ENCODE measurements at places on chromosomes 6 and 20.
A peak's percentile ranks its signal among the peaks of the same experiment; 100 is the strongest.

DNA sequence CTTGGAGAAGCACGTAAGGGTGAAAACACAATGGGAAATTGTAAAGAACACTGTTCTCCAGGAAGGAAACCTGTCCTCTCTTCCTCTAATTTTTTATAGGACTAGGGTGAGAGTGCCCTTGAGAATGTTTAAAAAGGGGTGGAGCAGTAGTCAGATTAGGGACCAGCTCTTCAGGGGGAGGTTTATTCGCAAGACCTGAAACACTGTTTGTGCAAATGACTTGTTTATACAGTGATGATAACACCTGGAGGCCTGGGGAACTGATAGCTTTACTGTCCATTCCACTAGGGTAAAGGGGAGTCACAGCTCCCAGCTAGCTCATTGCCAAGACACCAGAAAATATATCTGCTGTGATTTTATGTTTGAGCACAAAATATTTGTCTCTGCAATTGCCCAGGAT is 8.1 kb upstream of the FUT9 start:
- DNase-seq = no peak

DNA sequence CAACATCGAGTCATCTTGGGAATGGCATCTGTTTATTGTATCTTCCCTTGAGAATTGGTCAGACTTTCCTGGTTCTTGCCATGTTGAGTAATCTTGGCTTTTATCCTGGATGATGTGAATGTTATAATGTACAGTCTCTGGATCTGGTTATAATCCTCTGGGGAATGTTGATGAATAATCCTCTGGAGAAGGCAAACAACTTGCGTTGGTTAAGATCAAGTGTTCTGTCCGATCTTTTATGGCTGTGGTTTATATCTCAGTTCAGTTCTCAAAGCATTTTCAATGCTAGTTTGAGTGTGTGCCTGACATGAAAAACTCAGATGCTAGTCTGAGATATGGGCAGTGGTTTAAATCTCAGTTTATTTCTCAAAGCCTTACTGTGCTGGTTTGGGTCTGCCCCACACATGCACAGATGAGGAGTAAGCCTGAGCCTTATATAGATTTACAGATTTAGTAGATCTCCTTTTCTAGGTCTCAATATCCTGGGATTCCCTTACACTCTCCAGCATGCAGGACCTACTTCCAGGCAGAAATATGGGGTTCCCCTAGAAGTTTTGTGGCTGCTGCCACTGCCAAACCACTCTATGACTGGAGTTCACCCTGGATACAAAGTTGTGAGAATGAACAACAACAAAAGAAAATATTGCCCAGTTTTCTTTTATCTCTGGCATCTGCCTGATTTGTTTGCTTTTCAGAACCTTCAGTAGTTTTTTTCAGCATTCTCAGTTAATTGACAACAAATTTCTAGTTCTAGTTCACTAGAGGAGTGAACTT is 191.8 kb upstream of the MAN1A1 start:
- DNase-seq = no peak

DNA sequence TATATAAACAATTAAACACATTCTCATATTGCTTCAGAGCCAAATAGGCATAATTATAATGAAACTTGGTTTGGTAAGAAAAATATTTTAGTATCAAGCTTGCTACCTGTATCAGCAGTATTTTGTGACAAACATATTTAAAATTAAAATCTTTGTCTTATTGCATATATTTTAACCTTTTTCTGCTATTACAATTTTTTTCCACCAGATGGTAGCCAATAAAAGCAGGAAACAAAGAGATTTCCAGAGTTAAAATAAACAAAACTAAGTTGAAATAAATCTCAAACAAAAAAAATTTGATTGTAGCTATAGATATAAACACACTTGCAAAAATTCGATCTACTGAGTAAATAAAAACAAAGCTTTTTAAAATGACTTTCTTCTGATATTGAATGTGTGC is 491.3 kb upstream of the GJE1 start:
- no peak for DNase-seq

- DNase-seq = no peak
Measured at GRCh38 chr6:27541212-27541932, 68.5 kb upstream of the ZNF184 start.

- DNase-seq = no peak
Measured at GRCh38 chr6:127347178-127347577, 3.8 kb upstream of the ECHDC1 start.

- DNase-seq = no peak
Measured at GRCh38 chr6:109323241-109323640, 59.0 kb downstream of the CD164 start.

GRCh38 chr20:47406849-47407682 is 50.6 kb upstream of the ZMYND8 start:
- no peak for DNase-seq

DNA sequence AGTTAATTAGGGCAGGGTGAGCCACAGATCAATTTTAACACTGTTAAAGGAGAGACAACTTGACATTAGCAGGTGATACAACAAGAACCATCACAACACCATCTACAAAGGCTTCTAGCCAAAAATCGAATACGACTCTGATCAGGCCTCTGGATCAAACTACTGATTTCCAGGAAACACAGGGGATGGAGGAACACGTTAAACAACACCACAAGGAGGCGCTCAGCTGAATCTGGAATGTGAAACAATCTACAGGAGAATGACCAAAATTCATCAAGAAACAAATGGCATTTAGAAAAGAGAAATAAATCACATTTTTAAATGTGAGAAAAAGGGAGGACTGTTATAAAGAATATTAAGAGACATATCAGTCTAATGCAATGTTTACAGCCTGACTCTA is 13.5 kb upstream of the MAFB start:
- DNase-seq = no peak

DNA sequence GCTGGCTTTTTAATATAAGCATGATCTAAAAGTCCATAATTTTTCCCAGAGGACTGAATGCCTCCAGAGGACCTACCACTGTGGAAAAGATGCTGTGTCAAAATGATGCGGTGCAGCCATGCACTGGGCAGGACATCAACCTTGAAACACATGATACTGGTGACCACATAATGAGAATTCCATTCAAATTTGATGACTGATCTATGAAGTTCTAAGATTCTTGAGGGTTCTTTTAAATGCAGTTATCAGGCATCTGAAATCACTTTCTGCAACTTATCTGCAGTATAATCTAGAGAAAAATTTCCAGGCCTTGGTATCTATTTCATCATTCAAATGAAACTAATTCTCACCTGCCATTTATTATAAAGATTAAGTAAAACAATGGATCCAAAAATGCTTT is 15.0 kb upstream of the MARCKS start:
- DNase-seq = no peak

DNA sequence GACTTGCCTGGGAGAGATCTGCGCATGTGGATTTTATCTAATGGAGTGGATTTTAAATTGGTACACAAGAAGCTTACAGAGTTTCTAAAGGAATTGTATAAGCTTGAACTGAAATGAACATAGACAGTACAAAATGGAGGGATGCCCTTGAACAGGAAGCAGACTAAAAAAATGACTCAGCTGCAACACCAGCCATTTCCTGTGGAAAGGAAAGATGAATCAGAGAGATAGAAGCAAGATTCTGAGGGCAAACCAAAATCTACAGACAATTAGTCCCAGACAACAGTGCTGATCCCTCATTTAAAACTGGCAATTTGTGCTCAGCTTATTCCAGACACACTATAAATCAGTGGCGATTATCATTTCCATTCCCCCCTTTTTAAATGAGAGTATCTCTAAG is 114.6 kb upstream of the TCF21 start:
- DNase-seq = no peak

- DNase-seq = no peak
Measured at GRCh38 chr6:149035766-149036165, 281.7 kb upstream of the TAB2 start.

DNA sequence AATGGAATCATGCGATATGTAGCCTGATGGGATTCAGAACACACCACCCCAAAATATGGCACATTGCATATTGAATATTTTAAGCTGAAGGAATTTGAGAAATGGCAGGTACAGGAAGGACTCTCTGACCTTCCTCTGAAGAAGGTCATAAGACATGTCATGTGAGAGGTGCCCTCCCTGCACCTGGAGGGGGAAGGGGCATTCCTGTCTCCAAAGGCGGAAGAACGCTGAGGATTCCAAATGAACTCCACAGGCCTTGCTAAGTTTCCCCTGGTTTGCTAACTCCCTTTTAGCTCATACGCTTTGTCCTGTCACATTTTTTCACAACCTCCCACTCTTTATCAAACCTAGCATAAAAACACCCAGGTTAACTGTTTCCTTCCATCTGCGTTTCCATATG is 347.8 kb downstream of the CDKAL1 start:
- DNase-seq = no peak

GRCh38 chr6:39137245-39137644 is 22.3 kb upstream of the SAYSD1 start:
- no peak for DNase-seq

- DNase-seq = no peak
Measured at GRCh38 chr20:57175397-57176010, 90.9 kb downstream of the BMP7 start.

DNA sequence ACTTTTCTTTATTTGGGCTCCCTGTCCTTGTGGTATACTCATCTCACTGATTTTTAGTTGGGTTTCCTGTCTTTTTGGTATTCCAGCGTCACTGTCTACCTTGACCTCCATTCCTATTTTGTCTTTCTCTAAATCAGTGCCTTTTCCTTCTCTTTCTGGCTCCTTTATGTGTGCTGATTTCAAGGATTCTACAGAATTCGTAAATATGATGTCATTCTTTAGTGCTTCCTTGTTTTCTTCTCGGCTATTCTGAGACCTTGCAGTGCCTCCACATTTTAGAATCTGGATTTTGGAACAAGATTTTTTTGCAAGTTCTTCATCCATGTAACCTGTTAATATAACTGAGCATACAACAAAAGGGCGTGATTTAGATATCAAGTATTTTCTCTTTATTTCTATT is 69.8 kb upstream of the NOTCH4 start:
- DNase-seq = no peak

DNA sequence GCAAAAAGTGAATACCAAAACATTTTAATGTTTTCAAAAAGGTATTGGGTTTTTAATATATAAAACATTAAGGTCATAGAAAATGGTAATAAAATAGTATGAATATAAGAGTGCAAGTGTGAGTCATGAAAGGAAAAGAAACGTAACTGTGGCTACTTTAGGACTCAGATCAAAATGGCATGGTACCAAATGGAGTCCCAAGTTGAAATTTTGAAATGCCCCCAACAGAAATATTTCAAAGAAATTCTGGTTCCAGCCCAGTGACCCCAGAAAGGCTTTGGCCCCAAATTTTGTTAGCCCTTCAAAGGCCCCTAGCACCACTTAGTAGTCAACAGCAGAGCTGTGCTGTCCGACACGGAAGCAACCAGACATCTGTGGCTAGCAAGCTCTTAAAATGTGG is 6.0 kb downstream of the COL12A1 start:
- no peak for DNase-seq

DNA sequence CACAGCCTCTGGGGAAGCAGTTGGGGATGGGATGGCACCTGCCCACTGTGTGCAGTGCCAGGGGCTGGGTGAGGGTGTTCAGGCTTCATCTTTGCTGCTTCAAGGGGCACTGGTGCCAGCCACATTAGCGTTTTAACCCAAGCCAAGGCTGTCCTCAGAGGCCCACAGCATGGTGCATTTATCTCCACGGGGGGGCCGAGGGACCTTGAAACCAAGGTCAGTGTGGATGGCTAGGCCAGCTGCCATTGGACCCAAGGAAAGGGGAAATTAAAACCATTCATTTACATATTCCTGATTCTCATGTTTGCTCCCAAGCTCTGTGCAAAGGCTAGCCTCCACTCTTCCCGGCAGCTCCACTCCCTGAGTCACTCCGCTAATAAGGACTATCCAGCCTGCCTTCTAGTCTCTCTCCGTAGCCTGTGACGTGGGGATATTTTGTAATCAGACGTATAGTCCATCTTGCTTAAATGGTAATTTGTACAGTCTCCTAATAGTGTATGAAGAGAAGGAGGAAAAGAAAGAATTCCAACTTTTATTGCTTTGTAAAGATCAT is 197.1 kb downstream of the CDH4 start:
- peak; percentile 19 for DNase-seq

DNA sequence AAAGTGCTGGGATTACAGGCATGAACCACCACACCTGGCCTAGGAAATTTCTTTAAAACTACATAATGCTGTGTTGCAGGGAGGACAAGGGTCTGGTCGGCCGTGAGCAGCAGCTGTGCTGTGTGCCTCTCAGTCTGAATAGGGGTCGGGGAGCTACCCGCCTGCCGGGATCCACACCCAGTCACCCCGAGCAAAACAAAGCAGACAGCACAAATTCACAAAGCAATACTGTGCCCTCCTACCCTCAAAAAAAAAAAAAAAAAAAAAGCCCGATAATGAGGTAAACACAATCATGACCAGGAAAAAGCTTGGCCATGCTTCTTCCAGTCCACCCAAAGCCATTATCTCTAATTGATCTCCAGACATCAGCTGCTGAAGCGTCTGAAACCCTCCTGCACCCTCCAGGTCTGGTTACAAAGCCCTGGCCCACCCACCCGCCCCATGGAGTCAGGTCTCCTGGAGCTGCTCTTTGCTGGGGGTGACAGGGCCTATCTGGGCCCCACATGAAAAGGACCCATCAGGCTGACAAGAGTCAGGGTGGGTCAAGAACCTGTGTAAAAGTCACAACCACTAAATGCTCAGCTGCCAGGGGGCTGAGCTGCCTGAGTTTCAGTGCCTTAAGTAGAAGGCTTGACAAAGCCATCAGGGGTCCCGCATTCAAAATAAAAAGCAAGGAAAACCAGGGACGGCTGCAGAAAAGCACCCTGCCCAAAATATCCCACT is 88.2 kb downstream of the NOL4L start:
- DNase-seq = no peak

DNA sequence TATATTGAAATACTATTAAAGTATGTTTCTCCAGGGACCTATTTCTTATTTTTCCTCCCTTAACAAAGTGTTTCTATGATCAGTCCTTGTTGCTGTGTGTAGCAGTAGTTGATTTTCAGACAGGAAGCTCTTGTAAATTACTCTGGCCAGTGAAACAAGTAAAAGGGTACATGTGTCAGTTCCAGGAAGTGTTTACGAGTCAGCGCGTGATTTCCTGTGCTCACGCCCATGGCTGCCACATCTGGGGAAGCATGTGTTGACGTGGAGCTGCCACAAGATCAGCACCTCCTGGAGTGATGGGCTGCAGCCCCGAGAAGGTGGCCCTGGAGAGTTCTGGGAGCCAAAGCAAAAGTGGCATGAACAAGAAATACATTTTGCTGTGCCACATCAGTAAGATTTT is 38.6 kb upstream of the GGTLC1 start:
- no peak for DNase-seq

DNA sequence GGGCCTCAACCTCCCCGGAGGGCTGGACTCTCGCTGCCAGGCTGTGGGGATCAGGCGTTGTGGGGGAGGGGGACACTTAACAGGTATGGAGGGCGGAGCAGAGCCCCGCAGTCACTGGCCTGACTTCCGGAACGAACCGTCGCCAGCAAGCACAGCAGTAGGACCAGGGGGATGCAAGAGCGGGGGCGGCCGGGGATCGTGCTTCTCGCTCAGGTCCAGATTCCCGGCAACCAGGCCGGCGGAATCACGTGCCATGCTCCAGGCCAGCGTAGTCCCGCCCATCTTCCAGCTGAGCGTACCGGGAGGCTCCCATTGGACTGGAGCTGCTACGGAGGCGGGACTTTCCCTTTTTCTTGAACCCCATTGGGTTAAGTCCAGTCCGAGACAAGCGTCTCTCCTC is 10.0 kb upstream of the POU5F1 start:
- no peak for DNase-seq

- DNase-seq = no peak
Measured at GRCh38 chr6:128275681-128276080, 244.7 kb downstream of the PTPRK start.

- DNase-seq = no peak
Measured at GRCh38 chr6:147806697-147807096, 298.2 kb downstream of the SAMD5 start.

- peak; percentile 73 for DNase-seq
Measured at GRCh38 chr6:49550492-49551077, at the start of gene C6orf141. TSS of gene C6orf141 (plus strand) at chr6:49550668. CDS start at chr6:49550793, 125 bp downstream.
